ENCODE measurements at places on chromosomes 3 and 15.
A peak's percentile ranks its signal among the peaks of the same experiment; 100 is the strongest.

DNA sequence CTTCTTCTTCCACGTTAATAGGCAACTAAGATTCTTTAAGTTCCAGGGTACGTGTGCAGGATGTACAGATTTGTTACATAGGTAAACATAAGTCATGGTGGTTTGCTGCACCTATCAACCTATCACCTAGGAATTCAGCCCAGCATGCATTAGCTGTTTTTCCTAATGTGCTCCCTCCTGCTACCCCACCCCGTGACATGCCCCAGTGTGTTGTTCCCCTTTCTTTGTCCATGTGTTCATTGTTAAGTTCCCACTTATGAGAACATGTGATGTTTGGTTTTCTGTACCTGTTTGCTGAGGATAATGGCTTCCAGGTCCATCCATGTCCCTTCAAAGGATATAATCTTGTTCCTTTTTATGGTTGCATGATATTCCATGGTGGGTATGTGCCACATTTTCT is 21.1 kb downstream of the GTF2A2 start:
- no peak for DNase-seq

DNA sequence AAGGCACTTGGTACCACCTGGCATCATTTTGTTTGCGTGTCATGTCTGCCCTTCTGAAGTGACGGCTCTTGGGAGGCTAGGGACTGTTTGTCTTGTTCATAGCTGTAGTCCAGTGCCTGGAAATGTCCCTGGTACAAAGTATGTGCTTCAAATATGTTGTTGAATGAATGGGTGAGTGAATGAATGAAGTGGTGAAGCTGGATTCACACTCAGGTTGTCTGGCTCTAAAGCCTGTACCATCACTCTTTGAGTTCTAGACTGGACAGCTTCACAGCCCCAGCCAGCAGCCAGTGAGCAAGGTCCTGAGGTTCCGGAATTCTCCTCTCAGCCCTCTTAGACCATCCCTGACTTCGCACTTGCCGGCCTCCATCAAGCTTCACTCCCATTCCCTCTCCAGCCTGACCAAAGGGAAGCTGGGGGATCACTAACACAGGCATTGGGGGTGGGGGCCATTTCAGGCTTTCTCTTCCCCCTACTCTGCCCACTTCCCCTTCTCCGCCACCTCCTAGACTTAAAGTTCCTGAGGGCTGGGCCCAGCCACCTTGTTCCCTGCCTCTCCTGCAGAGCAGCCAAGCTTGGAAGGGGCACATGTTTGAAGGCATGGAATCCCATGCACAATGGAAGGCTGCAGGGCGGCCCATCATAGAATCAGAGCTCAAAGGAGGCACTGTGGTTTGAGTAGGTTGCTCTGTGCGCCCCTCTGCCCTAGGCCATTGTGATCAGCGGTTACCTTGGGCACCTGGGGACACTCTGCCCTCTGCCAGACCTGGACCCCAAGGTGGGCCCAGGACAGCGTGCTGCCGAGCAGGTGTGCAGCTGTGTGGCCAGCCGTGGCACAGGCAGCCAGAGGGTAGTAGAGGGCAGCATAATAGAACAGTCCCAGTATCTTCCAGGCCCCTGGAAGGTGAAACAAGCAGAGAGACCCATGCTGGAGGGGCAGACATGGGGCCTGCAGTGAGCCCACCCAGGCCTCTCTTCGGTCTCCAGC is 7.7 kb downstream of the STRA6 start:
- DNase-seq: no peak

- DNase-seq: no peak
These were observed 37.0 kb downstream of the RASA2 start for GRCh38 chr3:141523615-141524375.

DNA sequence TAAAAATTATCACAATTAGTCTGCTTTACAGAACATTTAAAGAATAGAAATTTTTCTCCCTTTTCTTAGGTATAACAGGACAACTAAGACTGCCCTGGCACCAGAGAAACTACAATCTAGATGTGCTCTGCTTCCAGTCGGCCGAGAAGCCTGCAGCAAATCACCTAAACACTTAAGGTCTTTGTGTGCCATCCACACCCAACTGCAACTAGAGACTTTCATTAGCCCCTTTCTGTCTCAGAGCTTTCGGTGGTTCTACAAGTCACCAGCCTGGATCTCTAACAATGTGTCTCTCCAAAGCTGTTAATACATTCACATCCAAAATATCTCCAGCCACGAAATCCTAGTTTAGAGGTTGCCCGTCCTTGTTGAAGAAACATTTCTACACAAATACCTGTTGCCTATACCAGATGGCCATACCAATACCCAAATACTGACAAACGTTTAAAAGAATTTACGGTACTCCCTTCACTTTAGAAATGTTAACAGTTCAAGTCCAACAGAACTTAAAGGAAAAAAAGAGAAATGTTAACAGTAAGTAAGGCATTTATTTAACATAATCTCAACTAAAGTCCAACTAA is 6.7 kb downstream of the PRC1 start:
- DNase-seq: no peak

DNA sequence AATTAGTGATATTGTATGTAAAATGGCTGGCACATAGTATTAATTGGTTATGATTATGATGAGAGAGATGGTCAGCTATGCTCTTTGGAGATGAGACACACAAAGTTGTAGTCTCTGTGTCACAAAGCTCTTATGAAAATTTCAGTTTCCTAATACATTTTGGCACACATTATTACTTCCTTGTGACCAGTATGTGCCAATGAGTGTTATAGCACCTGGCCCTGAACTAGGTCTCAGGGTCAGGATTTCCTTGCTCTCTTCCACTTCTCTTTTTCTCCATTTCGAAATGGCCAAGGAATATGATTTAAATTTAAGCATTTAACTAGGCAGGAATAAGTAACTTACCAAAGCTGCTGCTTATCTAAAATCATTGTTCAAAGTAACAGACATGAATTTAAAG is 28.0 kb downstream of the TIPARP start:
- no peak for DNase-seq

GRCh38 chr3:30161375-30161774 is 445.0 kb upstream of the TGFBR2 start:
- DNase-seq: peak; percentile 62

- DNase-seq: no peak
These were observed 197.0 kb downstream of the LPP start for GRCh38 chr3:188350961-188351360.

GRCh38 chr15:39784125-39784524 is 1.5 kb upstream of the FSIP1 start:
- peak; percentile 50 for DNase-seq

Measured in bronchial epithelial cell (primary cell).